Tibial nerve (tissue), 4 donors: ENCODE measurements at places on chromosomes 5 and 9. TPM values are rescaled to one million over a fixed set of nuclear protein-coding genes. Genes with fewer than 3 reads are reported as not detected.

SPATA31A3 gene
- not detected for total RNA-seq

FIBCD1 gene
- not detected for total RNA-seq

DROSHA gene
- total RNA-seq = 65.9 TPM

NMRK1 gene
- total RNA-seq = 12.3 TPM

PTGER4 gene
- total RNA-seq = 21.6 TPM

AK8 gene
- total RNA-seq = 0.84 TPM

GRCh38 chr5:129747572-129748407 lies at the start of gene MINAR2:
Gene MINAR2 (plus strand): TSS chr5:129748094. CDS start chr5:129748191, 97 bp downstream.
- no peaks in the 10 kb centered on the region for H3K36me3 ChIP-seq
- DNase-seq = no peak
- no peak within 1 kb of the TSS for H3K4me3 ChIP-seq
- no peak within 1 kb of the TSS for H3K27ac ChIP-seq
- H3K27me3 ChIP-seq = no peaks in the 10 kb centered on the region
- no peaks in the 10 kb centered on the region for H3K4me1 ChIP-seq

- H3K27ac ChIP-seq = no peak overlapping the region
- no peaks in the 10 kb centered on the region for H3K27me3 ChIP-seq
- no peak overlapping the region for H3K4me3 ChIP-seq
- no peaks in the 10 kb centered on the region for H3K36me3 ChIP-seq
Observed at GRCh38 chr5:125343015-125343414, 596.6 kb upstream of the ZNF608 start.

DNA sequence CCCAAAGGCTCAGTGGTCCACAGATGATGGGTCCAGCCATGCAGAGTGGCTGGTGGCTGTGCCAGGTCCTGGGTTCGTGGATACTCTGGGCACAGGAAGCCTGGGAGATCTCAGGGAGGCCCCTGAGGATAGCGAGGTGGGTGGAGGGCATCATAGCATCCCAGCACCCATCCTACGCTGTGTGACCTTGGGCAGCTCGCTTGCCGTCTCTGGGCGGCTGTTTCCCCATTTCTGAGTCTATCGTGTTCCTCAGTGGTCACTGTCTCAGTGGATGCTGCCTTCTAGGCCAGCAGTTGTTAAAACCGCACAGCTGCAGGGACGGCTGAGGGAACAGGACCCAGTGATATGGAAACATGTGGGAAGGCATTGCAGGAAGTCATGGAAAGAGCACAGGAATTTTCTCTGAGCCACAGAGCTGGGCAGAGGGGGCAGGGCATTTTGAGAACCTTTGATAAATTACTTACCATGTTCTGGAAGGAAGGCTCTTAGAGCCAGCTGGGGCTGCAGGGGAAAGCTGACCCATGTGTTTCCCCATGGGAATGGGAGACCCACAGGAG lies 86.4 kb upstream of the COL5A1 start:
- H3K27me3 ChIP-seq = no peaks in the 10 kb centered on the region
- no peak for DNase-seq
- no peak overlapping the region for H3K27ac ChIP-seq
- H3K36me3 ChIP-seq = no peaks in the 10 kb centered on the region
- H3K4me3 ChIP-seq = no peak overlapping the region

GRCh38 chr9:113738496-113738892 lies 137.6 kb upstream of the ZNF618 start:
- no peaks in the 10 kb centered on the region for H3K36me3 ChIP-seq
- no peak overlapping the region for H3K27ac ChIP-seq
- H3K27me3 ChIP-seq = no peaks in the 10 kb centered on the region
- H3K4me1 ChIP-seq = no peaks in the 10 kb centered on the region

DNA sequence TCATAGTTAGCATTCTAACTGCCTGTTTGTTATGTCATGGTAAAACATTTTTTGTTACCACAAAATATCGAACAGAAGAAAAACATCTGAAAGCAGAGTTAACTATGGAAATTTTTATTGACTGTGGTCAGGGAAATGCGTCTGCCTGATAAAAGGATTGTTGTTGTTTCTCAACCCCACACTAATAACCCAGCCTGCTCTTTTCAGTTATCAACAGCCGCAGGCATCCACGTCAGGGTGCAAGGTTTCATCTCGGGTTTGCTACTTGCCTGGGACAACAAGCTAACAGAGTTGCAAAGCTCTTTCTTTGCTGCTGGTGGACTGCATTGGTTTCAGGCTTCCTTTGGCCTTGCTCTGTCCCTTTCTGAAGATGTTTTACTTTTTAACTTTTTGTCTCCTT lies 969.2 kb downstream of the CDH18 start:
- no peak overlapping the region for H3K27ac ChIP-seq
- no peak for DNase-seq
- no peaks in the 10 kb centered on the region for H3K27me3 ChIP-seq
- no peaks in the 10 kb centered on the region for H3K36me3 ChIP-seq
- H3K4me1 ChIP-seq = no peaks in the 10 kb centered on the region

DNA sequence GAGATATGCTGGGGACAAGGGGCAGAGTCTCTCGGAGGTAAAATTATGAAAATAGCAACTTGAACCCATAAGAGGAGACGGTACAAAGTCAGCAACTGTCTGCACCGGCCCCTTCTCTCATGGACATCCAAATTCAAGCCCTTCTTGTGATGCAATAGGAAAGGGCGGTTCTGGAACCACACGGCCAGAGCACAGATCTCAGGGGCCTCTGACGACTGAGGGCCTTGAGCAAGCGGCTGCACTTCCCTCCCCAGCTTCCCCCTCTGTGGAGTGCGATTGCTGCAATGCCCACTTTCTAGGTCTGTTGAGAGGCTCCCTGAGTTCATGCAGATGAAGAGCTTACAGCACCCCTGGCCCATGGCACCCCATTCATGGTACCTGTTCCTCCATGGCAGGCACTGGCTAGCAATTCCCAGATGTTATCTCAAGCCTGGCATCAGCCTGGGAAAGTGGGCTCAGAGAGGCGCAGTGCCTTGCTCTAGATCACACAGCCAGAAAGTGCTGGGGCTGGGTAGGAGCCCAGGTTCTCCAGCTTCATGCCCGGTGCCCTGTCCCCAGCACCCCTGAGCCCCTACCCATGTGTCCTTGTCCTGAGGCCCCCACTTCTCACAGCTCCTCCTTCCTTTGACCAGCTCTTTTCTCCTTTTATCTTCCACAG lies 17.7 kb upstream of the CPLX2 start:
- no peaks in the 10 kb centered on the region for H3K36me3 ChIP-seq
- no peaks in the 10 kb centered on the region for H3K27me3 ChIP-seq
- peak; percentile 28 for DNase-seq
- H3K27ac ChIP-seq = no peak overlapping the region
- H3K4me3 ChIP-seq = no peak overlapping the region

DNA sequence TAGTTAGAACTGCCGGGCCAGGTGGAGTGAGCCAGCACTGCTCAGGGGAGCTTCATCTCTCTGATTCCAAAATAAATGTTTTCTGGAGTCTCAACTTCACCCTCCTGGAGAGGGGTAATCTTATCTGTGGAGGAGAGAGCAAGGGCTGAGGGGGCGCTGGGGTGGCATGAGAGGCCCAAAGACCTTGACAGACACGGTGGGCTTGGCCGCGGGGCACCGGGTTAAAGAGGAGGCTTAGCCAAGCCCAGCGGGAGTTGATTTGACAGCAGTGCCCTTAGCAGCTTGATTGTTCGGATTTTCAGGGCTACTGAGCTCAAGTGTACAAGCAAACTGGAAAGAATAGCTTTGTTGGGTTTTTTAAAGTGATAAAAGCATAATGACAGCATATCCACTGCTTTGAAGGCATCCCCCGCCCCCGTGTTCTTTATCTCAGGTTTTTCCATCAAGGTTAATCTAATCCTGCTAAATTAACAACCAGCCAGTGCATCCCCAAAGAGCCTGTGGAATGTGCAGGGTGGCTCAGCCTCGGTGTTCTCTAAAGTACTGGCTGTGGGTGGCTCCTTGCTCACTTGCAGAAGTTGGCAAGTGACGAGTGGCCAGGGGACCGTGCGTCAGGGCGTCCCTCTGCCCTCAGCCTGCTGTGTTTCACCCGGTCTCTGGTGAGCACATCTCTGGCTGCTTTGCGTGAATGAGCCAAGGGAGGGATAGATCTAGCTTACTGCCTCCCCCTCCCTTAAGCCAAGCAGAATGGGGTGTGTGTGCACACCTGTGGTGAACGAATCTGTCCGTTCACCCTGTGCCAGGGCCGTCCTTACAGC lies 5.5 kb downstream of the QRFP start:
- H3K36me3 ChIP-seq = peaks cover 80% of the 10 kb centered on the region
- H3K27ac ChIP-seq = no peak overlapping the region
- no peak overlapping the region for H3K4me3 ChIP-seq
- H3K4me1 ChIP-seq = no peaks in the 10 kb centered on the region

DNA sequence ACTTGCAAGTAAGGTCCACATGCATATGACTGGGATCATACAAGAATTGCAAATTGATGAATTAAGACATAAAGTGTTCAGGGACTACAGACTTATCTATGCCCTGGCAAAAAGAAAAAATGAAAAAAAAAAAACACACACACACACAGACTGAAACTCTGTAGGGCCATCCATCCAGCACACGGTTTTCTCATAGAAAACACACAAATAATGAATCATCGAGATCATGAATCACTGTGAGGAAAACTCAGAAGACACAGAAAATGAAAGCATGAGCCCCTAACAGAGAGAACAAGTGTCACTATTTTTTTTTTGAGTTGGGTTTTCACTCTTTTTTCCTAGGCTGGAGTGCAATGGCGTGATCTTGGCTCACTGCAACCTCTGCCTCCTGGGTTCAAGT lies 185.2 kb downstream of the IRX2 start:
- no peaks in the 10 kb centered on the region for H3K36me3 ChIP-seq
- H3K27me3 ChIP-seq = no peaks in the 10 kb centered on the region
- no peaks in the 10 kb centered on the region for H3K4me1 ChIP-seq
- no peak overlapping the region for H3K27ac ChIP-seq
- DNase-seq = no peak

GRCh38 chr5:165188556-165189175 lies 1683.2 kb downstream of the MAT2B start:
- DNase-seq = no peak
- H3K27ac ChIP-seq = no peak overlapping the region
- H3K36me3 ChIP-seq = no peaks in the 10 kb centered on the region
- no peaks in the 10 kb centered on the region for H3K4me1 ChIP-seq

- H3K4me3 ChIP-seq = no peak overlapping the region
- no peak for DNase-seq
- H3K4me1 ChIP-seq = peaks cover 27% of the 10 kb centered on the region
- H3K27me3 ChIP-seq = no peaks in the 10 kb centered on the region
- H3K36me3 ChIP-seq = no peaks in the 10 kb centered on the region
- H3K27ac ChIP-seq = peak overlapping the region; percentile 61
Observed at GRCh38 chr9:110192531-110193261, 15.3 kb downstream of the C9orf152 start.

GRCh38 chr5:100708645-100709171 lies 173.5 kb downstream of the FAM174A start:
- H3K4me1 ChIP-seq = no peaks in the 10 kb centered on the region
- H3K4me3 ChIP-seq = no peak overlapping the region
- no peaks in the 10 kb centered on the region for H3K36me3 ChIP-seq
- H3K27me3 ChIP-seq = no peaks in the 10 kb centered on the region

GRCh38 chr5:7910738-7911428 lies 41.9 kb downstream of the MTRR start:
- no peak overlapping the region for H3K4me3 ChIP-seq
- no peaks in the 10 kb centered on the region for H3K4me1 ChIP-seq
- H3K36me3 ChIP-seq = peaks cover 53% of the 10 kb centered on the region
- H3K27ac ChIP-seq = no peak overlapping the region
- DNase-seq = no peak

DNA sequence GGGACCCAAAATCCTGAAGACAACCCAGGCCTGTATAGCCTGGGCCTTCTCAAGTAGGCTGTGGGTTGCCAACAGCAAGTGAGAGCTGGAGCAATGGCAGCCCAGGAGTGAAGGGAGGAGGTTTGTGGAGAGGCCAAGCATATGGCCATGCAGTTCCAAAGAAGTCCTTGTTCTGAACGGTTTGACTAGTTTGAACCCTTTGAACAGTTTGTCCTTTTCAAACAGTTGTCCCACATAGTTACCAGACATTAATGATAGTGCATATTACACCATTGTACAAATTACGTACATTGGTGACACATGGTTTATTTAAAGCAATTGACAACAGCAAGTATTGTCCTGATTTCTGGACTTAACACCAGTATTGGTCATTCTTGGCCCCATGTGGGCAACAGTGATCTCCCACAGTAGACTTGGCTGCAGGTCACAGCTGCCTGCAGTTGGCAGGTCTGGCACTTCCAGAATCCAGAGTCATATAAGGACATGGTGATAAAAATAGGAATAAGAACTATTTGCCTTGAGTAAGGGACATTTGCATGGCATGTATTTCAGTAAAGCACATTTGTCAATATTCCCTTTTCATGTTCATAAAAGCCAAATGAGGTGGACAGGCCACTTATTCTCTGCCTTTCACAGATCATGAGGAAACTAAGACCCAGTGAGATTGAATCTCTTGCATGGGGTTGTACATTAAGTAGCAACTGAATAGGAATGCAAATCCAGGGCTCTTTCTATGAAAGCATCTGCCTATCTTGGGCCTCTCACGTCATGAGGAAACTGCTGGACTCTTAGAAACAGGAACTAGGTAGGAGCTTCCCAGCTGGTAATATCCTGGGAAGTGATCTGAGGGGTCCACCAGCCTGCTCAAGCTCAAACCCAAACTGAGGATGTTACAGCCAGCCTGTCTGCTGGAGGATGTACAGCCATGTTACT lies 30.3 kb downstream of the SLC25A48 start:
- H3K27ac ChIP-seq = no peak overlapping the region
- no peaks in the 10 kb centered on the region for H3K36me3 ChIP-seq

DNA sequence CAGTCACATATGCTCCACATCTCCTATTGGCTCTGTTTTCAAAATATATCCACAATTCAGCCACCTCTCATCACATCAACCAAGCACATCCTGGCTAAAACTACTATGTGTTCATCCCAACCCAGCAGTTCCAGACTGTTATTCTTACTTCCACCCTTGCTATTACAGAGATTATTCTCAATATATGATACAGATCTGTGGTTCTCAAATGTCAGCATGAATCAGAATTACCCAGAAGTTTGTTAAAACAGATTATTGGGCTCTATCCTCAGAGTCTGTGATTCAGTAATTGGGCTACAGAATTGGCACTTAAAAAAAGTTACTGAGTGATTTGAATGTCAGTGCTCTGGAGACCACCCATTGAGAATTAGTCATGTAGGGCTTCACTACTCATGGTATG lies 78.8 kb upstream of the IZUMO3 start:
- H3K4me1 ChIP-seq = no peaks in the 10 kb centered on the region
- DNase-seq = no peak
- no peak overlapping the region for H3K4me3 ChIP-seq
- H3K36me3 ChIP-seq = no peaks in the 10 kb centered on the region
- no peaks in the 10 kb centered on the region for H3K27me3 ChIP-seq
- no peak overlapping the region for H3K27ac ChIP-seq

DNA sequence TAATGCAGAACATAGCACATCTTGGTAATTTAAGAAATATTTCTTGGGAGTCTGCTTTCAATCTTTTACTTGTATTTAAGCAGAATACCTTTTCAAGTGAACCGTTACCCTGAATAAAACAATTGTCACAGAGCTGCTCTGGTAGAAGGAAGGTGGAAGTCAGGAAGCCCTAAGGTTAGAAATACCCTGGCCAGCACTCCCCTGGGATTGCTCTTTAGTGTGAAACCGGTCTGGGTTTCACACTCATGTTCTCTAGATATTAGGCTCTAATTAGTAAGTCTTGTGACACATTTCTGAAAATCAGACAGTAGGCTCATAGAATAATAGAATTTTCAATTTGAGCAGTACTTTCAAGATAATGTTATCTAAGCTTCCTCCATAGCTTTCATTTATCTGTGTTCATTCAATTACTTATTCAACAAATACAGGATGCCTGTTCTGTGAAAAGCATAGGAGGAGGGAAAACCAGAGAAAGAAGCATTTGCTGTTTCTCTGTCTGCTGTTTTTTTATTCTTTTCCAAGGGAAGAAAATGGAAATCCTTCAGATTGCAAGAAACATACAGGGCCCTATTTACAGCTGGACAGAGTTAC lies 825.5 kb downstream of the TLR4 start:
- no peak overlapping the region for H3K27ac ChIP-seq
- no peaks in the 10 kb centered on the region for H3K36me3 ChIP-seq
- no peak for DNase-seq
- H3K4me1 ChIP-seq = no peaks in the 10 kb centered on the region
- no peaks in the 10 kb centered on the region for H3K27me3 ChIP-seq
